Cortex of kidney (tissue), 1 donor: ENCODE measurements at places on chromosomes 13 and 19.

- no peak for DNase-seq
Measured at GRCh38 chr19:46495786-46496099, at the start of gene PNMA8B. Gene PNMA8B (minus strand): TSS chr19:46495867. CDS start chr19:46495465, 402 bp downstream.

GRCh38 chr13:113791226-113791625 is 32.2 kb downstream of the TMEM255B start:
- no peak for DNase-seq

DNA sequence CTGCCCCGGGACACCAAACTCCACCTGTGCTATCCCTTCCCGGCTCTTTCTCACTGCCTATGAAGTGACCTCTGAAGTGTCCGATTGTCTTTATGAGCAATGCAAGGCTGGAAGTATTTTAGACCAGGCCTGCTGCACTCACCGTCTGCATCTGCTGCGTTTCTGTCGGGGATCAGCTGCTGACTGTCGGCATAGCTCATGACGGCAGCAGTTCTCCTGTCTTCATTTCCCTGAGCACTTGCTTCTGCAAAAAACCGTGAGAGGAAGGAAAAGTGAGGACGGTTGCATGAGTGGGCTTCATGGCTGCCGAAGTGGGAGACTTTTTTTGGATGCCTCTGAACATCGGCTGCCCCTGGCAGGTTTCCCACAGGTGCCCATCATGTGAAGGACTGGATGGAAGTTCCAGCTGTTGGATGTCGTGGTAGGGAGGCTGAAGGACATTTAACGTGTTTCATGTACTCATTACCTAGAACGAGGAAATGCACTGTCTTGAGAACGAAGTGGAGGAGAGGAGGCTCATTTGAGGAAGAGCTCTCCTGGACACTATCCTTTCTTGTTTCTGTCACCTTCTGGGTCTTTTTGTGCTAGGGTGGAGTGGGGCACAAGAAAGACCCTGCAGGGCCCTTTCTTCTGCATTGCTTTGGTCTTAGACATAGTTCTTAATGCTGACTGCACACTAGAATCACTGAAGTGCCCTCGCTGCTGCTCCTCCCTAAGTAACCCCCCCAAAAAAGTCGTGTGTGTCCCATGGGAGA is 94.7 kb downstream of the RNASEH2B start:
- DNase-seq = no peak

DNA sequence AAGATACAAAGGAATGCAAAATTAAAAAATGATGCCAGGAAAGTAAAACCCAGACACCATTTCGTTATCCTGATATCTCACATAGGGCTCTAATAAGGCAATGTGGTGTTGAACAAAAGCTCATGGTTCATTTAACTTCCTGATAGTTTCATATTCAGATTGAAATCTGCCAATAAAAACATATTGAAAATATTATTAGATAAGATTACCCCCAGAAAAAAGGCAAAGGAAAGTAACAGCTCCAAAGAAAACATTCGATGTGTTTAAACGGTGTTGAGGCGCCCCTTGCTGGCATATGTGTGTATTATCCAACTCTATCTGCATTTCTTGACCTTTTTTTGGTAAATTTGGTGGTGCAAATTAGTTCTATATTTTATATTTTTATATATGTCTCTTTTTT is 75.9 kb downstream of the ESD start:
- no peak for DNase-seq

DNA sequence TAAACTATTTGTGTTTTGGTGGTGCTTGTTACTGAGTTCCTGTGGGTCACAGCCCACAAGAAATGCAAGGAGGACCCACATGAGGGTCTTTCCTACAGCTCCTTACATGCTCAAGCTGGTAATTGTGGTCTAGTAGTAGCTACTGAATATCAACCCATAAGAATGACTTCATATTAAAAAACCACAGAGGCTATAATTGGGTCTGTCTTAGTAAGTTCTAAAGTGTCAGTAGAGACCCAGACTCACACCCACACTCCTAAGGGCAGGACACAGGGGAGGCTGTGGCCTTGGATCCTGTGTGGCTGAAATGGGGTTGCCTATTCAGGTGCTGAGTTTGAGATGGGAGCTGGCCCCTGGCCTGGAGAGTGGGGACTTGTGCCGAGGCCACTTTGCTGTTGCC is 19.6 kb downstream of the TFDP1 start:
- no peak for DNase-seq

- no peak for DNase-seq
Measured at GRCh38 chr19:18292462-18292809, 11.0 kb upstream of the JUND start.

- no peak for DNase-seq
Measured at GRCh38 chr19:16014923-16015804, 61.1 kb upstream of the TPM4 start.

GRCh38 chr19:53927739-53928138 is 18.7 kb downstream of the CACNG7 start:
- no peak for DNase-seq

GRCh38 chr19:48443731-48444128 is 2.1 kb upstream of the GRWD1 start:
- no peak for DNase-seq

DNA sequence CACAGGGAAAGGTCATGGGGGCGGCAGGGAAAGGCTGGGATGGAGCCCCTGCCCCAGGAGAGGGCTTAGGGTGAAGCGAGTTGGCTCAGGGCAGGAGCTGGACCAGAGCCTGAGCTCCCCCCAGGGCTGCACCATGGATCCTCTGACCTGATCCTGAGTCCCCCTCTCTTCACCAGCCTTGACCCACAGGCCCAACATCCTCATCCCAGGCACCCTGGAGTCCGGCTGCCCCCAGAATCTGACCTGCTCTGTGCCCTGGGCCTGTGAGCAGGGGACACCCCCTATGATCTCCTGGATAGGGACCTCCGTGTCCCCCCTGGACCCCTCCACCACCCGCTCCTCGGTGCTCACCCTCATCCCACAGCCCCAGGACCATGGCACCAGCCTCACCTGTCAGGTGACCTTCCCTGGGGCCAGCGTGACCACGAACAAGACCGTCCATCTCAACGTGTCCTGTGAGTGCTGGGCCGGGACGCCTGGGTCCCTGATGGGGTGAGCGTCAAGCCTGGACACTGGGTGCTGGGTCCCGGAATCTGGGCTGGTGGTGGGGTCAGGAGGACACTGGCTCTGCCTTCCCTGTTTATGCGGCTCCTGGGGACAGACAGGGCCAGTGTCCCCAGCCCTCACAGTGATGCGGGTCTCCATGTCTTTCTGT is 842 bp downstream of the SIGLEC9 start:
- no peak for DNase-seq

DNA sequence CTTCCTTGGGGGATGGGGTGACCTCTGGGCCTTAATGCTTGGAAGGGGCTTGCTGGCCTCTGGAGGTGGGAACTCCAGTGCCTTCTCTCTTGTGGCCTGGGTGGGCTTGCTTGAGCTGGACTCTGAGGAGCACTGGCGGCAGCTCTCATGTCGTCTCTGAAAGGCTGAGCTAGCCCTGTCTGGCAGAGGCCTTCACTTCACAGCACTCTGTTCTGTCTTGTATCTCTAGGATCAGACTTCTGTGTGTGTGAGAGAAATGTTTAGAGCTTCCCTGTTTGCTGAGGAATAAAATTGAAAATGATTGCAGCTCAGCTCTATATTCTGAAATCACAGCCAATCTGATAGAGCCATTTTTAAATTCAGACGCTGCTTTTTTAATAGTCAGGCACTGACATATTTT is 185.3 kb downstream of the KCNRG start:
- no peak for DNase-seq
